Epithelial cell of proximal tubule (primary cell): ENCODE measurements at places on chromosomes 1 and 21. TPM values are rescaled to one million over a fixed set of nuclear protein-coding genes. Genes with fewer than 3 reads are reported as not detected.

CSTB gene
- total RNA-seq: 11.0 and 20.1 TPM in 2 replicates

DNA sequence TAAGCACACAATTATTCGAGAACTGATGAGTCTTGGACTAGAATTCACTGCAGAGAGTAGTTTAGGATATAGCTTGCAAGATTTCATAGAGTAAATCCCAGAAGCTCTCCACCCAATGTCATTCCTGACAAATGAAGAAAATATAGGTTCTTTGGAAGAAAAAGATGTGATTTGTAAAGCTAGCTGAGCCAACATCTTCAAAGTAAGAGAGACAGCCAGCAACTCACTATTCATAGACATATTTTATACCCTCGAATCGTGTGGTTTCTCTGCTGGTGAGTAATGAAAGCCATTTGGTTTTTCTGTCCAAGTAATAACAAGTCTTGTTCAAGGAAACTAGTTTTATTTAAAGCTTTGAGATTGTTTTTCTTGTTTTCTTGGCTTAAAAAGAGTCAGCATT is 165.7 kb upstream of the SYT6 start:
- DNase-seq: no peak

DNA sequence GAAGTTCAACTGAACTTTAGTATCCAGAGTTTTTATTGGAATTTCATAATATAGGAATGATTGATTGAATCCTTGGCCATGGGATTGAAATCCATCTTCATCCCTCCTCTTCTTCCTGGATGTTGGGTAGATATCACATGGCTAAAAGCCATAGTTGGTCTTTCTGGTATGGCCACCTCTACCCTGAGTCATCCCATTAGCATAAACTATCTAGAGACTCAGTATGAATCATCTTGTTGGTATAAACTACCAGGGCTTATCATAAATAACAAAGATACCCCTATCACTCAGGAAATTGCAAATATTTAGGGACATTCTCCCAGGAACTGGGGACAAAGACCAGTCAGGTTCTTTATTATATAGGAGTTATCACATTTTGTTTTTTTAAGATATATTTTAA is 21.2 kb upstream of the ZP4 start:
- DNase-seq: no peak

DNA sequence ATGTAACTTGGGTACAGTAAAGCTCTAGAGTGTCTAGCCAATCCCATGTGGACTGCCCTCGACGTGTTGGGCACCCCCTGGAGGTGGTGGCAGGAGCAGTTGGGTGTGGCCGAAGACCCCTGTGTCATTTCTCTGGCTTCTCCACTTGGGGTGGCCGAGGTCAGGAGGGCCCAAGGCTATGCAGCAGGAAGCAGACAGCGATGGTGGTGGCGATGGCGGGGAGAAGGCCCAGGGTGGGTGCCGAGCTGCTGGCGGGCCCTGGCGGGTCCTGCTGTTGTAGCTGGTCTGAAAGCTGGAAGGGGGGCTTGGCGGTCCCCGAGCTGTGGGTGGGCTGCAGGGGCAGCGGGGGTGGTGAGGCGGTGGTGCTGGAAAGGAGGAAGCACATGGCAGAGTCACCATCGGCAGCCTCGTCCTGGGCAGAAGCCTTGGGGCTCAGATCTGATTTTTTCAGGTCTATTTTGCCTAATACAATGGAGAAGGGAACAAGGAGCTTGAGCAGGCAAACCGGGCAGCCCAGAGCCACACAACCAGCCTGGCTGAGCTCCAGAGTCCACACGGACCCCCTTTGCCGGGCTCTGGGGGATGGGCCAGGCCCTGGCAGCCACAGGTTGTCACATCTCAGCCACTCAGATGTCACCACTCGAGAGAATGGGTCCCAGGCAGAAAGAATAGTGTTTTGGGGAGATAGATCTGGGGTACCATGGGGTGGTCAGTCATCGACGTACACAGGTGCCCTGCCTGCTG is 231.3 kb downstream of the TRABD2B start:
- DNase-seq: no peak

GRCh38 chr1:84721152-84721551 is 30.9 kb upstream of the SSX2IP start:
- DNase-seq: no peak

ASTN1 gene
- 0.23 TPM in 1 of 2 replicates, not detected in the other for total RNA-seq

DNA sequence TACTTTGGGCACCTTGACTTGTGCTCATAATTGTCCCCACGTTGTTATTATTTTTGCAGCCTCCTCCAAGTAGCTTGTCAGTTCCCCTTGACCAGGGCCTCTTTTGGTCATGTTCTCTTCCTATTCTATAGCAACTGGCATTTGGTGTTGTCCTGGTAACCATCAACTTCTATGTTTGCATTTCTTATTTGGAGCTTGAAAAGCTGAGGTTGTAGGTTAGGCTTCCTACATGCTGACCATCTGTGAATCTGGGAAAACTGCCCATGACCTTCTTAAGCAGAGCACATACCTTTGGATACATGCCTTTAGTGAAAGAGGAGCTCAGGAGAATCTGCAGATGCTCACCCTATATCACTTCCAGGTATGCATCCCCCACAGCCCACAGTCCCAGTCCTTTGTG is 160.8 kb downstream of the HHAT start:
- DNase-seq: no peak

DNA sequence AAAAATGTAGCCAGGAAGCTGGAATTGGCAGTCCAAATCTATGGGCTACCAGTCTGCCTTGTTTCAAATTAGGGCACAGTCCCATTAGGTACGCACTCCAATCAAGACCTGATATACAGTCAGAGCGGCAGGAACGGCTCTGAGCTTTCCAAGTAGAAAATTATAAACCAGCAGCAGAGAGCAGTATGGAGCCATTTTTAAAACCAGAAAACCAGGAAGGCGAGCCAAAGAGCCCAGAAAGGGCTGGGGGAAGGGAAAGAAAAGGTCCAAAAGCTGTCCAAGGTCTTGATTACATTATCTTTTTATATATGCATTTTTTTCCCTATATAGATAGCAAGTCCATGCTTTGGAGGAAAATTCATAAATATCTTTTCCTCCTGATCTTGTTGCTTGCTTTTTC is 719.0 kb downstream of the RWDD3 start:
- DNase-seq: no peak

SLFNL1 gene
- total RNA-seq: 0.07 TPM in 1 of 2 replicates, not detected in the other

SLC30A2 gene
- not detected in 2 replicates for total RNA-seq

ZYG11A gene
- 0.86 and 3.3 TPM in 2 replicates for total RNA-seq

GRCh38 chr1:168709405-168710363 is 19.3 kb downstream of the DPT start:
- DNase-seq: no peak

GRCh38 chr1:83620016-83620415 is 378.9 kb downstream of the TTLL7 start:
- DNase-seq: no peak

DNA sequence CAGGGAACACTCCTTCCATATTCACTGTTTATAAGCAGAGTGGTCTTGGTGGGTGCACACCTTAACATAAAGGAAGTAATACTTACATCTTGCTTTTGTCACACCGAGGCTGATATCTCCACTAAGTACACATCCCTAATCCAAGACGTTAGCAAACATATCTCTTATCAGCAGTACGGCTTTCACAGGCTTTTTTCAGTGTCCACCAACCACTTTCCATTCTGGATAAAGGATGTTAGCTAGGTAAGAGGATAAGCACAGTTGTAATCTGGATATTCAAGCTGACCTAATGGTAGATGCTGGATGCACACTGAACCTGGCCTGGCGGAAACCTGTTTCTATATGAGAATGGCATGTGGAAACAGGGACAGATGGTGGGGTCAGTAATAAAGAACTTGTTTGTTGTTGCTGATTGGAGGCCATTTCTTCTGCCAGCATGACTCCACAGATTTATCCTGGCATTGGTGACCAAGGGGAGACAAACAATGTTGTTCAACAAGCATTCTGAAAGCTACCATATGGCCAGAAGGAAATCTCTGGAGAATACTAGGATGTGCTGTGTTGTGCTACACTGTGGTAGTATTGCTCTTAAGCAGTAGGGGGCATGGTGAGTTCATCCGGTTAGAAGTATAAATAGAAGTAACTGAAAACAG is 416.4 kb downstream of the PTBP2 start:
- DNase-seq: no peak

AGT gene
- 0.07 and 3.2 TPM in 2 replicates for total RNA-seq

- no peak for DNase-seq
These were observed 44.9 kb upstream of the SCMH1 start for GRCh38 chr1:41286992-41287391.

GRCh38 chr1:1599030-1599934 is 653 bp downstream of the FNDC10 start:
- no peak for DNase-seq

OR2G6 gene
- not detected in 2 replicates for total RNA-seq

TSPEAR gene
- total RNA-seq: not detected in 2 replicates

- peak; percentile 25 for DNase-seq
These were observed at the start of gene KIAA0319L for GRCh38 chr1:35557118-35557610. KIAA0319L (minus strand) TSS chr1:35557403; CDS start chr1:35554491, 2,912 bp downstream.

DNA sequence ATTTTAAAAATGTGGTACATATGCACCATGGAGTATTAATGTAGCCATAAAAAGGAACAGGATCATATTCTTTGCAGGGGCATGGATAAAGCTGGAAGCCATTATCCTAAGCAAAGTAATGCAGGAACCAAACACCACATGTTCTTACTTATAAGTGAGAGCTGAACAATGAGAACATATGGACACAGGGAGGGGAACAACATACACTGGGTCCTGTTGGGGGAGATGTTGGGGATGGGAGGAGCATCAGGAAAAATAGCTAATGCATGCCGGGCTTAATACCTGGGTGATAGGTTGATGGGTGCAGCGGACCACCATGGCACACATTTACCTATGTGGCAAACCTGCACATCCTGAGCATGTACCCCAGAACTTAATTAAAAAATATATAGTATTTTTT is 352.5 kb upstream of the KAZN start:
- no peak for DNase-seq

CFAP141 gene
- not detected in 2 replicates for total RNA-seq

DNA sequence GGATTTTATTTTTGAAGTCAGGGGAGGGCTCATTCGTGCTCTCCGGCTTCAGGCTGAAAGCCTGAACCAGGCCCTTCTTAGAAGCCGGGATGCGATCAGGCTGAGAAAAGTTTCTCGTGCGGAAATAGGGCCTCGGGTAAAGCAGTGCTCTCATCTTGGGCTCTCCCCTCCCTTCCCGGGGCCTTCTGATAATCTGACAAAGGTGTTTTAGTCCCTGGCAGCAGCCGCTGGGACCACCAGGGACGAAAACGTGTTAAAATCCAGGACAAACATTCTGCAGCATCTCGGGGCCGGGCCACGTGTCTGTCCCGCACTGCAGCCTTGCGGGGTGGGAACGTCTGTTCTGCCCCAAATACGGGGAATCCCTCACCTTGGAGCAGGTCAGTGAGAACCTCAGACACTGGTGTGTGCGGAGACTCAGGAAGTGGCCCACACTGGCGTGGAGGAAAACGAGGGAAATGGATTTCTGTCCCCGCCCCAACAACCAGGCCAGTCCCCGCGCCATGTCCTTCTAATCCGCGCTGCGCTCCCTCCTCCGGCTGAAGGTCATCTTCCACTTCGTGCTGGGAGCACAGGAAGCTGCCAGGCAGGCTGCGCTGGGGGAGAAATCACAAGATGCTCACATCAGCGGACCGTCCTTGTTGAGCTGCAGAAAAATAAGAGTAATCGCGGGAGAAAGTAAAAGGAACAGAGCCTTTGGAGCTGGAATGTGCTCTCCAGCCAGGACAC is 16.6 kb upstream of the AJAP1 start:
- DNase-seq: no peak

VWA5B1 gene
- not detected in 2 replicates for total RNA-seq

KIF17 gene
- total RNA-seq: 1.8 and 3.3 TPM in 2 replicates

DNA sequence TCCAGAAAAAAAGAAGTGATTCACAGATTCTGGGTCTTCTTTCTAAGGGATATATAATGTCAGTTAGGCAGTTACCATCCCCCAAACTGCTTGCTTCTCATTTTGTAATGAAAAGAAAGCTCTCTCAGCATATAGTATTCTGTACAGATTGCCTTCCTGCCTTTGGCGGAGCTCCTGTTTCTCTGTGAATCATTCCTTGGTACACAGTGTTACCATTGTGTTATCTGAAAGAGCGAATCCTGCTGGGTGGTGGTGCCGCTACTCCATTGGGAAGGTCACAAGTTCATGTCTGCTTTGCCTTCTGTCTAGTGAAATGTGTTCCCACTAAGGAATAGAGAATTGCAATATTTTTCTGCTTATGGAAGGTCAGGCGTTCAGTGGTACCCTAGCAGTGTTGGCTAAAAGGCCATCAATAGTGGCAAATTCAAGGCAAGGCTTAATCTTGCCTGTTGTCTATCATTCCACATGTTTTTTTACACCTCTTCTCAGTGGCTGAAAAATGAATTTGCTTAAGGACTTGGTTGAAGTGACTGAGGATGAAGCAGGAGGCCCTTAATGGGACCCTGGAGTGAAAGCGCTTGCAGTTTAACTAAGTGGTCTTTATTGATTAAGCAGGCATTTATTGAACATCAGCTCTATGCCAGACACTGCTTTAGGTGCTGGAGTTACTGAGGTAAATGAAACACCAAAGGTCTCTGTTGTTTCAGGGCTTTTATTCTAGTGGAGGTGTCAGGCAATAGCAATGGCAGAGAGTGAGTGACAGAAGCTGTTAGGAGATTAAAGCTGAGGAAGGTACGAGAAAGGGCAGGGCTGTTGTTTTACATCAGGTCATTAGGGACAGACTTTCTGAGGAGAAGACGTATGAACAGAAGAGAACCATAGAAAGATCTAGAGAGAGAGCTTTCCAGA is 186.7 kb downstream of the PDE4B start:
- no peak for DNase-seq

GRCh38 chr1:77036560-77036959 is 169.3 kb downstream of the ST6GALNAC5 start:
- DNase-seq: no peak

DNA sequence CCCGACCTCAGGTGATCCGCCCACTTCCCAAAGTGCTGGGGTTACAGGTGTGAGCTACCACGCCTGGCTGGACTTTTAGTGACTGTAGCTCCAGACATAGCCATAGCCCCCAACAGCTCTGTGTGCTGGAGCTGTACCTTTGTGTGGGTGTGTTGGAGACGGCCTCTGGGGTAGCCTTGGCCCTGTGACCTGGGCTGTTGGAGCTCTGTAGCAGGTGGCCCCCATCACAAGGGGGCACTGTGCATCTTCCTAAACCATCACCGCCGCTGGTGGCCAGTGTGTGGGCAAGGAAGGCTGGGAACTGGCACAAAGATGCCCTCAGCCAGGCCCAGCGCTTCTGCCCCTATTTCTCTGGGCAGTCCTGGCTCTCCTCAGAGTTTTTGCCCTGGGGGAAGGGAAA is 38.4 kb upstream of the FOXO6 start:
- no peak for DNase-seq

GRCh38 chr1:939511-940106 is 15.9 kb downstream of the SAMD11 start:
- no peak for DNase-seq
